ENCODE measurements at places on chromosomes 7 and 10.

- no peak for DNase-seq
These were observed 66.0 kb upstream of the FGL2 start for GRCh38 chr7:77265666-77266065.

- DNase-seq = no peak
These were observed 70.7 kb downstream of the C10orf105 start for GRCh38 chr10:71648933-71649320.

DNA sequence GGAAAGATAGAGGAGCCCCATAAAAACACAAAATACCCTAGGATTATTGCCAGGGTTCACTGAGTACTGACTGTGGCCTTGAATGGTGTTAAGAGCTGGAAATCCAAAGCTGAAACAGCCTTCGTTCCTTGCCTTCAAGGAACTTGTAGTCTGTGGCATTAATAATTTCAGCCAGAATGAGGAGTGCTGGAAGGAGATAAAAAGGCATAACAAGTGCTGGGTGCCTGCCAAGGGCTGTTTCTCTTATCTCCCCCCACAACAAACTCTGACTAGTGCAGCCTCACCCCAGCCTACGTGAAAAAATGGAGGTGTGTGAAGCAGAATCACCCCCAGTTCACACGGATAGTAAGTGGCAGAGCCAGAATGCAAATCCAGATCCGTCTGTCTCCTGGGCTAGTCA lies 199.1 kb upstream of the LYZL2 start:
- DNase-seq = no peak

DNA sequence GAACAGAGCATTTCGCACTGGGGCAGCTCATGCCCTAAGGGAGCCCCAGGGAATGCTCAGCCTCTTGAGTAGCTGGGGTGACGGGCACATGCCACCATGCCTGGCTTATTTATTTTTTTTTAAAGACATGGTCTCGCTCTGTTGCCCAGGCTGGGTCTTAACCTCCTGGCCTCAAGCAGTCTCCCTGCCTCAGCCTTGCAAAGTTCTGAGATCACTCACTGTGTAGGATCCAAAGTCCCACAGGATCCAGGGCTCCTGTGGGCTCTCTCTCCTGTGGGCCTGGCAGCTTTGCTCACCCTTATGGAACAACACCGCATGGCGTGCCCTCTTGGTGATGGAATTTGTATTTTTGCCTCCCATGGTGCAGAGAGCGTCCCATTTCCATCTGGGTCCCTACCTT lies 34.0 kb downstream of the TMEM120A start:
- DNase-seq = no peak

DNA sequence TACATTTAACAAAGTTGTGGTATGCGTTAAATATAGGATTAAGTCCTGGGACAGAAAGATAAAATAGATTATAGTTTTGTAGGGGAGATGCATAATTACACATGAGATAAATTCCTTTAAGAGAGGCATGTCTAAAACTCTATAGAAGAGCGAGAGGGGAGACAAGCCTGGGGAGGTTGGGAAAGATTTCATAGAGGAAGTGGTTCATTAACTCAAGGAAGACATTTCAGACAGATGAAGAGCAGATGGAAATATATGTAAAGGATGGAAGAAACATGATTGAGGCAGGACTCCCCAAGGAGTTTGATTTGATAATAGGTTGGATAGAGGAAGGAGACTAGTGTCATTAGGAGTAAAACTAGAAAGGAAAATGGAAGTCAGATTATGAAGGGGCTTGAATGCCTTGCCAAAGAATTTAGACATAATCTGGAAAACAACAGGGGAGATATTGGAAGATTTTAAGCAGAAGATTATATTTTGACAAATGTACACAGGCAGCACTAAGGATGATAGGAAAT lies 96.1 kb downstream of the PHTF2 start:
- no peak for DNase-seq

DNA sequence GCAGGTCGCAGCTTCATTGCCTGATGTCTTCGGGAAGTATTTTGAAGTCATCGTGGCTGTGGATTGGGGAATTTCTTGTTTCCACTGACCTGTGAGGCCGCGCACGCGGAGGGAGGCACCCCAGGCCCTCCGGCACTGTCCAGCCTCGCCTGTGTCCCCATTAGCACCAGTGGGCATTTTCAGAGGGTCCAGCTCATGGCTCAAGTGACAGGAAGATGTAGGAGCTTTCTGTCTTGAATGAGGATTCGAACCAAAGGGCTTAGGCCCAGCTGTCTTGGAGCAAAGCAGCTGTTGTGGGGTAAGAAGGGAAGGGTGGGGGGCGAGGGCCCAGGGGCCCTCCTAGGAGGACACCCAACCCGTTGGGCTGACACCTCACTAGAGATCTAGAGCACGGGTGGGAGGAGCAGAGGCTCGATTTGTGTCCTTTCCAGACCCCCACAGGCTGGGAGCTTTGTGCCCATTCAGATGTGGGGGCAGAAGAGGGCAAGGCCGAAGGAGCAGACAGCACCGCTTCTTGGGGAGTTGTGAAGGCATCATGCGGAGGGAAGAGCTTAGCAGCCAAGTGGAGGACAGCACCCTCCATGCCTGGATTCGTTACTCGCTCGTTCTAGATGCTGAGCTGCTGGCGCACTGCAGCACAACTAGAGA lies 914 bp downstream of the ZNF37A start:
- no peak for DNase-seq

DNA sequence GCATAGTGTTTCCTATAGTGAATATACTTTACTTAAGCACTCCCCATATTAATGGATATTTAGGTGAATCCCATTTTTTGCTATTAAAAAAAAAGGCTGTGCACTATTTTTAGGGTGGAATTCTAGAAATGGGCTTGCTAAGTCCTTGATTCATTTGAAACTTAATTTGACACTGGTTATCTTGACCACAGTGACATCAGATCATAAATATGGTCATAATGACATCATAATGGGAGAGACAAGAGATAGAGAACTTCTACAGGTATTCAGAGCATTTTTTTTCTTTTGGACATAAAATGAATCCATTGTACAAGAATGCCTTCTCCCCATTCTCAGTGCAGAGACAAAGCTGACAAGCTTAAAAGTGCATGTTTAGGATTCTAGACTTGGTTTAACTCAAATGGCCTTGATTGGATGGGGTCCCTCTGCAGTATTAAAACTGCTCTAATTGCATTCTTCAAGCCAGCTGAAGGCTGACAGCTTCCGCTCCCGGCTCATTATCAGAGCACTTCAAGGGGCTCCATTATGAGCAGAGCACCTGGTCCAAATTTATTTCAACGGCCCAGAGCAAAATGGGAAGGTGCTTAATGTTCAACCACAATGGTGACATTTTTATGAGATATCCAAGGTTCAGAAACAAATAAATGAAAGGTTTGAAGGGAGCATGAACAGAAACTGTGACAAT lies 104.8 kb downstream of the JAZF1 start:
- no peak for DNase-seq

DNA sequence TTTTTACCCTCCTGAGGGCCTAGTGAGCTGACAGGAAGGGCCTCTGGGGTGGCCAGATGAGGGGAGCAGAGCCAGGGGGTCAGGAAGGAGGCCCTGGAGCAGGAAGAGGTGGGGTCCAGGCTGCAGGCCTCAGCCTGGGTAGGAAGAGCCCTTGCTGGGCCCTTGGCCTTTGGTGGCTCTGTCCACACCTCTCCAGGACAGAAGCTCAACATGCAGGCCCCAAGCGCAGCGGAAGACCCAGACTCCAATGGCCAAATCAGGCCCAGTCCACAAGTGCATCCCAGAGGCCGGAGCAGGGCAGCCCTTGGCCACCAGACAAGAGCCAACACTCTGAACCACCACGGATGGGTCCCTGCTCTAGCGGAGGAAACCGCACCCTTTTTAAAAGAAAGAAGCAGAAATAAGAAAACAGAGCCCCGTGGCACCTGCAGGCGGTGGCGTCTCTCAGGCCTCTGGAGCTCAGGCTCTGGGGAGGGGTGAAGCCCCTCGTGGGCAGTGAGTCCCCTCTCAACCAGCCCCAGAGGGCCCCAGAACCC lies 52.8 kb downstream of the FOXL3 start:
- no peak for DNase-seq

GRCh38 chr7:28725045-28725642 lies 233.0 kb downstream of the TRIL start:
- DNase-seq = no peak

DNA sequence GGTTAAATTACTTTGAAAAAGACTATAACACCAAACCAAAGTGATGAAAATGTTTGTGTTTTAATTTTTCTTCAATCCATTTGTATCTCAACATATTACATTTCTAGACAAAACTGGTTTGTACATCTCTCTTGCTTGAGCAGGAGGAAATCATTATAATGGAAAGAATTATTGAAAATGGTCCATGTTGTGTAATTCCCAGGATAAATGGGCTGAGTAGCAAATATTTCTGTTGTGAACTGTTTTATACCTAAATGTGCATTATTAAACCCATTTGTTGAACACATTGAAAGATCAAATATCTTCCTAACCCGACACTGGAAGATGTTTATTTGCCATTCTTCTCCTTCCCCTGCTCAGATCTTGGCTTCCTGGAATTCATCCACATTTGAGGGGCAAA lies 14.1 kb upstream of the CDK6 start:
- DNase-seq = no peak

DNA sequence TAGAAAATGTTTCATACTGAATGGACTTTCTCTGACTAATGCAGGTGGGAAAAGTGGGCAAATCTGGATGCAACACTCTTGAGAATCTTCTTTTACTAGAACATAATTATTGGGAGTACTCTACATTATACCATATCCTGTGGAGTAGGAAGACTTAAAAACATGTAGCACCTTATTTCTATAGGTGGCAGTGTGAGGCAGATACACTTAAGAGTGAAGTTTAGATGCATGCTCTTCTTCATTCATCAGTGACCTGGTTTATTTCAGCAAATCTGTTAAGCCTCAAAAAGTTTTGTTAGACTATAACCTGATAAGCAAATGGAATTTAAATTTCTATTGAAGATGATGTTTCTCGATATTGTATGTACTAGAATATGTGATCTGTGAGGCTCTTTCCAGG lies 1087.1 kb upstream of the LRRN3 start:
- DNase-seq = no peak

DNA sequence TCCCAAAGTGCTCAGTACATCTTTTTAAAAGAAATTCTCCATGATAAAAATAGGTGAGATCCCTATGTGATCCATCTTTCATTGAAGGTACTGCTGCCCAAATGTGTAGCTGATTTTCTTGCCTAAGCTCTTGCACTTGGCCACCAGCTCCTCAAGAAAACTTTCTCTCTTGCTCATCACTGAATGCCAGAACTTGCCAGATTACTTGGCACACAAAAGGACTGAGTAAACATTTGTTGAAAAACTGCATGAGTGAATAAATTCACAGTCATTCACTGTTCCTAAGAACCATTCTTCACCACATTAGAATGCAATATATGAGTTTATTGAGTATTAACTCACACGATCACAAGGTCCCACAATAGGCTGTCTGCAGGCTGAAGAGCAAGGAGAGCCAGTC lies 99.9 kb downstream of the TRIL start:
- no peak for DNase-seq

- no peak for DNase-seq
These were observed 69.1 kb upstream of the MXI1 start for GRCh38 chr10:110138197-110138812.

DNA sequence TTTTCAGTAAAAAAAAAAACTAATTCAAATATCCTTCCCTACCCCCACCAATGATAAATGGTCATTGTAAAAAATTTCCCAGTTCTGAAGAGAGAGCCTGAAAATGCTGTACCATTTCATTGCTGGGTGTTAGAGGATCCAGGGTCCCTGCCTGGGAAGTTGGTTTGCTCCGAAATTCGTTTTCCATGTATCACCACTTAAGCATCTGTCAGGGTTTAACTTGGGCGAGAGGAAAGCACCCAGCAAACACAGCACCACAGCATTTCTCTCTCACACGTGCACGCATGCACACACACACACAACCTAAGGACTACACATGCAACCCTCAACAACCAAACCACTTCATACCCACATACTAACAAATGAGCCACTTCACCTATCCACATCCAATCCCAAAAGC lies 42.1 kb upstream of the EMX2 start:
- no peak for DNase-seq
